ENCODE measurements at places on chromosomes 3 and 15.

DNA sequence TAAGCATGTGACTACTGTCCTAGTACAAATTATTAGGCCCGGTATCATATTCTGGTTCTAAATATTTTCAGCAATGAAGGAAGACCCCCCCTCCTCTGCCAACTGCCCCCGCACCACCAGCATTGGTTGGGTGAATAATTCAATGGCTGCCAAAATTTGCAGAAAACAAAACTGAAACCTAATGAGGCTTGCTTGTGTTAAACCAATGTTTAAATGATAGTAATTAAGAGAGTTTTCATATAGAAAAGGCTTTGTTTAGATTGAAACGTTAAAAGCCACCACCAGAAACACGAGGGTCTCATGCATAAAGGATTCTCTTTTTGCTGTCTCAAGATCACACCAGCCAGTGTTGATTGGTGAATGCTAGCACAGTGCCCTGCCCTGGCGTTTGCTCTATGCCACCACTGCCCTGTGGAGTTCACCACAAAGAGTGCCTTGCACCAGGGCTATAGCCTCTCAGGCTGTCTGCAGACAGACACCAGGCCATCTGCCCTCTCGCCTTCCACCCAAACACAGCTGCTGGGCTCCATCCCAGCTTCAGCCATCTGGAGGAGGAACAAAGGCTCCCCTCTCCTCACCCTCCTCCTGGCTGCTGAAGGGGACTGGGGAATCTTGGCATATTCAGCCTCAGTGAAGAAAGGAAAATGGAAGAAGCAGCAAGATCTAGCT, 200.3 kb upstream of the PFN2 start:
- no peak for DNase-seq

- no peak for DNase-seq
These were observed at the start of gene IL17RE for GRCh38 chr3:9902372-9903237. TSS of gene IL17RE (plus strand) at chr3:9902848. CDS start at chr3:9902933, 85 bp downstream.

GRCh38 chr15:62337934-62338333, 172.8 kb upstream of the C2CD4B start:
- DNase-seq = no peak

DNA sequence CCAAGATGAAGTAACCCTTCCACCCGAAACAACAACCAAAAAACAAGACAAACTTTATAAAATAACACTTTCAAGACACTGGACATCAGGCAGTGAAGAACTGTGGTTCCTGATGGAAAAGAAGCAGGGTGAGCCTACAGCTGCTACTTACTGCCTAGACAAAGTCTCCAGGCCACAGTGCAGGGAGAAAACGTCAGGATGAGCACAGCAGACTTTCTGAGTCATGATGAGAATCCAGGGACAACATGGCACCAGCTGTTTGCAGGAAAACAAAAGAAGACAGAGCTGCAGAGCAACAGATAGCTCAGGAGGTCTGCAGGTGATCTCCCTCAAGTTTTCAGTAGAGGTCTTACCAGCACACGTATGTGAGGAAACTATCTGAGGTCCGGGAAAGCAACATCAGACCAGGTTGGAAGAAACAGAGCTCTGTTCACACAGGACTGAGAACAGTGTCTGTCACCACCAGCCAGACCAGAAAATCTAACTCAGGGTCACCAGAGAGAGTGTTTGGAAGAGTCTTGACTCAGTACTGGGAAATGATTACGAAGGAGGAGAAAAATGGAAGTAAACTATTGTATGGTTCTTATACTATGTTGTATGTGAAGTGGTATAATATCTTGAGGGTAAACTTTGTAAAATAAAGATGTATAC, 108.9 kb downstream of the ANO10 start:
- no peak for DNase-seq

DNA sequence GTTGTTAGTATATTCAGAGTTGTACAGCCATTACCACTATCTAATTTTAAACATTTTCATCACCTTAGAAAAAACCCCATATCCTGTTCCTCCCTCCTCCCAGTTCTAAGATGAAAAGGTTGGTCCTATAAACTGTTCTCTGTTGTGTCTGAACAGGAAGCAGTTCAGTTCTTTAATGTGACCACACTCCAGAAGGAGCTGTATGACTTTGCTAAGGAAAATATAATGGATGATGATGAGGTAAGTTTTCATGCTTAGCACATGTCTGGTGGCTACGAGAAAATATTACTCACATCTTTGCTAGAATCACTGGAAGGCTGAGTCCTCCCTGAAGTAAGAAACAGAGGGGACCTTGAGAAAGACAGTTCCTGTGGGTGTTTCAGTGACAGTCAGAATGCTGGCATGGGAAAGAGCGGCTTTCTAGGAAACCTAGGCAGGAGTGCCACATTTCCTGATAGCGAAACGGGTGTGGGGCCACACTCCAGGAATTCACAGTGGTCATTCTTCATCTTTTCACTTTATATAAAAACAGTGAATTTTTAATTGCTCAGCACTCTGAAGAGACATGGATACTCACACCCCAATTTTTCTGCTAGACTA, 20.3 kb downstream of the CRTAP start:
- DNase-seq = no peak

DNA sequence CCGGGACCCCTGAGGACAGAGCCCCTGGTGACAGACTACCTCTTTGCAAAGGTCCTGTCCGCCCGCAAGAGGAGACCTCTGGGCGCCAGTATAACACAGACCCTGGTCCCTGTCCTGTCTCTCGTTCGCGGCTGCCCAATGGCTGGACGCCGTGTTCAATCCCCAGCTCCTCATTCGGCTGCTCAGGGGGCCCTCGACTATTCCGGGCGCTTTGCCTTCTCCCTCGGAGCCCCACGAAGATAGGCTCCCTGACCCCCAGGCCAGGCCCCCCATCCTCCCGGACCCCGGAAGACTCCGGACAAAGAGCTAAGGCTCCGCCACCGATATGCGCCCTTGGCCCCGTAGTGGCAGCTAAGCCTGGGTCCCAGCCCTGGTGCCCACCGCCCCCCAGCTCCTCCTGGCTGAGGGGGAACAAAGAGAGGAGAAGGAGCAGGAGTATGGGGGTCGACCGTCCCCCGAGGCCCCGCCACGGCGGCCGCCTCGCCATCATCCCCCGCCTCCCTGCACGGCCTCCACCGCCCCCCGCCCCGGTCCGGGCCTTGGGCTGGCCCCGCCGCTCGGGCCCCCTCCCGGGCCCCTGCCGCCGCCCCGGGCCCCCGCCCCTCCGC, 437 bp downstream of the CELSR3 start:
- no peak for DNase-seq

DNA sequence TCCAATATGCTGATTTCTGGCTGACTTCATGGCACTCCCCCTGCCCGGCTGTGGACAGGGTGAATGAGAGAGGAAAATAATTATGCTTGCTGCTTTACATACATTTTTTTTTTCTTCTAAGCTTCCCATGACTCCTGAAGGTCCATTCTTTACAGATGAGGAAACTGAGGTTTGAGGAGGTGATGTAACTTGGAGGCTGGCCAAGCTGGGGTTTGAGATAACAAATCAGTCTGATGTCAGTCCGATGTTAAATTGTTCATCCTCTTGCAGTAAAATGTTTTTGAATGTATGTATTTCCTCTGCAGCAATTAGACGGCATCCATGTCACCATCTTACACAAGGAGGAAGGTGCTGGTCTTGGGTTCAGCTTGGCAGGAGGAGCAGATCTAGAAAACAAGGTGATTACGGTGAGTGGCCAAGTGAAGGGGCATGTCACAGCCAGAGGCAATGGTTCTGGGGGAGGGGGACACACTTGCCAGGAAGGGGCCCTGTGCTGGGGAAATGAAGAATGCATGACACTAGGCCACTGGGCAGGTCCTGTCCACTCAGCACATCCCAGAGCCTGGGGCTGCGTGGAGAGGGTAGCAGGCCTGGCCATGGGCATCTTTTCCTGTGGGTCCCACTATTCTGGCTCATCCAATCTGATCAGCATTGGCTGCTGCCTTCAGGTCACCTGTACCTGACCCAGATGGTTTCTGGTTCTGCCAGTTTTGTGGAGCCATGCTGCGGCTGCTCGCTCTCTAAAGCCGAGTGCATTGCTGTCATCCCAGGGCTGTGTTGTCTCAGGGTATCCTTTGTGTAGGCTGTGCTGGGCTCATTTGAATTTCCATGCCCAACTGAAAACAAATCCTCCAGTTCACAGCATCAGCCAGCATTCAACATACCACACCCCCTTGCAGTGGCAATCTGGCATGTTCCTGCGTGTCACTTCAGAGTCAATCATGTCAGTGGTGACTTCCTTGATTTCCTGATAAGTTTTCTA, 20.4 kb downstream of the STARD5 start:
- DNase-seq = no peak

GRCh38 chr3:55484191-55484689, 2.9 kb downstream of the WNT5A start:
- no peak for DNase-seq

GRCh38 chr15:66646308-66646707, 55.7 kb upstream of the SMAD6 start:
- no peak for DNase-seq

DNA sequence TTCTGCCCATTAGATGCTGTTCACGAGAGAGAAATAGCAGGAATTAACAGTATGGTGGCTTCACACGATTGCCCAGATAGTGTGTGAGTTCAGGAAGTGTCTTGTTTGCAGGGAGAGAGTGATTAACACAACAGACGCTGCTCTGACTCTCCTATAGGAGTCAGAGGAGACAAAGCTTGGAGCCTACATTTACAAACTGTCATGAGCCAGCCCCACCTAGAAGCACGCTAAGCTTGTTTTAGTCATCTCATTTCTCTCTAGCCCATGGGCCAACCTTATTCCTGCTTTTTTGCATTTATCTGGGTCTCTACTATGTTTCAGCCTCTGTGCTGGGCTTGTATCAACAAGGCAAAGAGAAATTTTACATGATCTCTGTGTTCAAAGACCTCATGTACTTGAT, 128.3 kb upstream of the BFSP2 start:
- no peak for DNase-seq

DNA sequence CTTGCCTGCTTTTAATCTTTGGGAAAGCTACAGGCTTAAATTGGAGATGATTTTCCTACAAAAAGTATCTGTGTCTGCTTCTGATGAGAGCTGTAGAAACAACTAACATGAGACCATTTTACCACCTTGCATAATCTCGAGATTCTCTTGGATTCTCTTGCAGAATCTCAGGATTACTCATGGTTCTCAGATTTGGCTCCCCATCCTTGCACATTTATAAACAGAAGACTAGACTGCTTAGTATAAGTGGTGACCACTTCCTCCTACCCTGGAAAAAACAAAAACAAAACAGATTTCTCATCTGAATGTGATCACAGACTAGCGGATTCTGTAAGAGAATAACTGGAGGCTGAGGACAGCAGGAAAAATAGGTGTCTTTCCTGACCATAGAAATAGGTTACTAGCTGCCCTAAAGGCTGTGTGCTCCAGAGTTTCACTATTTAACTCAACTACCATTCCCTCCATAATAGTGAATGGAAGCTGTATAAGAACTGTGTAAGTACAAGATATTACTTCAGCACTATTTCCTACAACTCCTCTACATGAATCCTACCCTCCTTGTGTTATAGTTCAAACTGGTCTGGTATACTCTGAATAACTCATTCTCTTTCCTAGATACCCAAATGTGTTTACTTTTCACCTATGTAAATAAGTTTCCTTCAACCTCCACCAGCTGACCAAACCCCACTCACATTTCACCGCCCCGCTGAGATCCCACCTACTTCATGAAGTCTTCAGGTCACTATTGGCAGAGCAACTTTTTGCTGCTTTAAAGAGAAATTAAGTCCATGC, 122.2 kb upstream of the C2CD4B start:
- DNase-seq = no peak

DNA sequence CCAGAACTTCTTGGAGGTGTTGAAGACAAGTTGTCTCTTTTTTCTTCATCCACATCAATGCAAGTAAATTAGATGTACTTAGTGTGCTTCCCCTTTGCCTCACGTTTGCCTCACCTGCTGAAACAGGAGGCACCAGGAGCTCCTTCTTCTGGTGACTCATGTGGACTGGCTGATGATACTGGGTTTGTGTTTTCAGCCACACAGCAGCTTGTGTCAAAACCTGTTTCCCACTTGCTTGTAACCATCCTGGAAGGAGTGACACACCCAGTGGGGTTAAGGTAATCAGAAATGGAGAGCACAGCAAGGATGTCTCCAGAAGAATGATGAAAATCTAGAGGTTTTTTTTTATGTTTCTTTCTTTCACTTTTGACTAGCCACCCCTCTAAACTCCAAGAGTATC, 143.3 kb upstream of the RBMS3 start:
- DNase-seq = no peak

DNA sequence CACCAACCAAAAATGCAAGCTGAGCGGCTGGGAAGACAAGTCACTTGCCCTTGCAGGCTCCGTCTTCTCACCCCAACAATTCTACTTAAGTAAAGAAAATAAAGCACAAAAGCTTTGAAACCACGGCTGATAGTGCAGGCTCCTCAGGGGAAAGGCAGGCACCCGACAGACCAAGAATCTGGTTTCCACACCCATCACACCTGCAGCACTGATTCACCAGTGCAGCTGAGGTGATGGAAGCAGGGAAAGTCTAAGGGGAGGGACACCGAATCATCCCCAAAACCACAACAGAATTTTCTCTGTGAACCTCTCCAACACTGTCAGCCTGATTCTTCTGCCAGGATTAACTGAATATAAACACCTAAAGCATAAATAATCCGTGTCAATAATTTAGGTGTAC, 62.0 kb upstream of the NSMCE3 start:
- DNase-seq = no peak

DNA sequence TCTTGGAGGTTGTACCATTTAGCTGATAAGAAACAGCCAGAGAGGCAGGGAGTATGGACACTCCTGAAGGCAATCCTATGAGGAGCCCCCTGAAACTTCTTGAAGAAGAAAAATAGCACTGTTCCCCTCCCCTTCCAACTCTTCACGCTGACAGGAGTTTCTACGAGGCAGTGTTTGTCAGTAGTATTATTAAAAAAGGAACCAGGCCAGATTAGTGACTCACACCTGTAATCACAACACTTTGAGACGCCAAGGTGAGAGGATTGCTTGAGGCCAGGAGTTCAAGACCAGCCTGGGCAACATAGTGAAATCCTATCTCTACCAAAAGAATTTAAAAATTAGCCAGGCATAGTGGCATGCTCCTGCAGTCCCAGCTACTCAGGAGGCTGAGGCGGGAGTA, 38.7 kb downstream of the WWTR1 start:
- DNase-seq = no peak

- DNase-seq = no peak
These were observed 41.2 kb downstream of the SNRK start for GRCh38 chr3:43327582-43327979.

DNA sequence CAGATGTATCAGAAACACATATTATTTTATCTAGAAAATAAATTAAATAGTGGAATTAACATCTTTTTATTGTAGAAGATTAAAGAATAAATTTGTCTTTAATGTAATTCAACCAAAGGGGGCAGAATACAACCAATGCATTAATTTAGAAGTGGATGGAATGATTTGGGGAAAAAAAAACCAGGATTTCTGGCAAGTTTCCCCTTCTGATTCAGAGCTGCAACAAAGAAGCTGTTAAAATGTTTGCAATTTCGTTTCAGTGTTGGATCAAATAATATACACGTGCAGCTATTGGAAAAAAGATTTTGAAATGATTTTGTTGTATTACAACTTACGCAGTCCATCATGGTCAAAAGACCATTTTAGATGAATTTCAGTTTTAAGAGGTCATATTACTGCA, 71.6 kb upstream of the ZNF280D start:
- no peak for DNase-seq

- DNase-seq = no peak
These were observed 58.4 kb downstream of the SENP7 start for GRCh38 chr3:101454629-101455028.

All from NCI-H1048 (cell line).